ENCODE measurements at places on chromosomes 13 and 19.

DNA sequence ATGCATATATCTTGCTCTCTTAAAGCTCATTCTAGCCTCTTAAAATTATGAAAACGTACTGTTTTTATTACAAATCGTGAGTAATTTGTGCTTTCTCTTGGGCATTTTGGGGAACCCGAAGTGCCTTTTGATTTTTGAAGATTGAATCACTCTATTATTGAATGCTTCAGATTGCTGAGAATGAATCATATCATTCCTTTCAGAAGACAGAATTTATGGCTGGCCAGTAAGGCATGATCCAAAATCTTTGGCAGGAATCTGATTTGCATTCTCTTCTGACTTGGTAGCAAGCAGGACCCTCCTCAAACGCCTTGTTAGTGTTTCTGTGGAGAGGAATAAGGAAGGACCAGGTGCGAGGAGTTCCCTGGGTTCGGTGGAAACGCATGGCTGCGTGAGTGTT, 49.5 kb downstream of the STARD13 start:
- DNase-seq, result no peak

GRCh38 chr13:23671897-23672296, 101.7 kb downstream of the TNFRSF19 start:
- no peak for DNase-seq

DNA sequence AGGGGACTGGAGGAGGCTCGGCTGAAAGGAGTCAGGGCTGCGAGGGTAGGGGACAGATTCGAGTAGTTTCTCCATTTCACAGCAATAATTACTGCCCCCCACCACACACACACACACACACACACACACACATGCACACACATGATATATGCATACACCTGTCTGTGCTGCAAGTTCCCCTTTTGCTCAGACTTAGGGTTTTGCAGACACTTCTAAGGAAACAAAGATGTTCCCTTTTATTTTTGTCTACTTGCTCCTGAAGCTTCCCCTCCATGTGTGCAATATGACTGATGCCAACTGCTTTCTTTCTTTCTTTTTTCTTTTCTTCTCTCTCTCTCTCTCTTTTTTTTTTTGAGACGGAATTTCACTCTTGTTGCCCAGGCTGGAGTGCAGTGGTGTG, 13.4 kb downstream of the MBD3L2B start:
- DNase-seq, result no peak

DNA sequence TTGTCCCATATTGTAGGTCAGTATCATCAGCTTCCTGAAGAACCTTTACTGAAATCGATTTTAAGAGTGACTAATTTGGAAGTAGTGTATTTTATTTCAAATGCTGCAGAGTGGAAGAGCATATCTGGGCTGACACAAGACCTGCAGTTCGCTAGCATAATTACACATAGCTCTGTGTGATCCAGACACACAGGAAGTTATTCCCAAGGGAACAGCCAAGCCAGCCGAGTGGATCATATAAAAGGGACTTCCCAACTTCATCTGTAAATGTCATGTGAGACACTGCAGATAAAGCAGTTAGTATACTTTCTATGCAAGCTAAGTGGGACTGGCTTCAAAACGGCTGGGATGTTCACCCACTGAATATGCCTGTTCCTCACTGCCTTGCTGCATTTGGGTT, 760.4 kb downstream of the SLITRK1 start:
- no peak for DNase-seq

- DNase-seq, result no peak
Measured at GRCh38 chr13:44188257-44188656, 185.4 kb upstream of the SERP2 start.

DNA sequence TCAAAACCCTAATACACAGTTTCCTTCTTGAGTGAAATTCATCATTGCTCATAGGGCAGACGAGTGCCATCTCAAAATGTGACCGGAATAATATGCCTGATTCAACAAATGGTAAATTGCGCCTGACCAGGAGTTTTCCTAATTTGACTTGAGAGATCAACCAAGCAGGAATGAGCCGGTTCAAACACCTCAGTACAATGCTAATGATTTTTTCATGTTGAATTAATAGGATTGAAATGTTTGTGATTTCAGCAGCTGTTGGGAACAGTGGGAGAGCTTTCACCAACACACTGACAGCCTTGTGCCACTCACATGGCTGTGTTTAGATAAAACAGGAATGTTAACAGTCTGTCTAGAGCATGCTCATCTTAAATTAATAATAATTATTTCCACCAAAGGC, 484.8 kb downstream of the PCDH9 start:
- no peak for DNase-seq

DNA sequence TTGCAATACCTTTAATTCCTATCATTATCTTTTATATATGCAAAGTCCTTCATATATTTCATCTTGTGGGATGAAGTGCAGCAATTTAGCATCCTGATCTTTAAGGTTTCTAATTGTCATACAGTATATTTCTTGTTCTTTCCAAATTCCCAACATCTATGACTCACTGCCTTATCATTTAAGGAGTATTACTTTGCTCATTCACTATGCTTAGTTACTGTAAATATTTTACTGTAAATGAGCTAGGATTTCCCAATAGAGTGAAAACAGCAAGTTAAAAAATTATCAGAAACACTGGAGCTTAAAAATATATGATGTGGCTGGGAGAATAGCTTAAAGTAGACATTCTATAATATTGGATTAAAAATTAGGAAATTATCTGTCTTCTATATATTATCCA, 69.9 kb downstream of the SLITRK6 start:
- no peak for DNase-seq

- DNase-seq, result no peak
Measured at GRCh38 chr13:102033386-102033785, 368.5 kb downstream of the FGF14 start.

DNA sequence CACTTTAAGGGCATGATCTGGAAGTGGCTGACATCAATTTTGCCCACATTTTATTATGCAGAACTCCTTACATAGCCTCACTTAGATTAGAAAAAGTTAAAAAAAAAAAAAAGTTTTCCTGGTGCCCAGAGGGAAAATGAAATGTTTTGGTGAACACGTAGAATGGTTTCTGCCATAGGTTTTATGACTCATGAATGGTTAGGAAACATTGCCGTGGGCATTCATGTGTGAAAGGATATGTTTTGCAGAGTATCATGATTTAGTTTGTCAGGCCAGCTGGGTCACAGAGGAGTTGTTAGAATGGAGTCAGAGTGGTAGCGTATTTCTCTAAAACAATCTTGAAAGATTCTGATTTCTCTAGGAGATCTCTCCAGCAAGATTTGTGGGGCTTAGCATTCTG, 133.8 kb downstream of the MRPL57 start:
- no peak for DNase-seq

GRCh38 chr19:591099-591958, 1.6 kb downstream of the HCN2 start:
- DNase-seq, result peak; percentile 87

DNA sequence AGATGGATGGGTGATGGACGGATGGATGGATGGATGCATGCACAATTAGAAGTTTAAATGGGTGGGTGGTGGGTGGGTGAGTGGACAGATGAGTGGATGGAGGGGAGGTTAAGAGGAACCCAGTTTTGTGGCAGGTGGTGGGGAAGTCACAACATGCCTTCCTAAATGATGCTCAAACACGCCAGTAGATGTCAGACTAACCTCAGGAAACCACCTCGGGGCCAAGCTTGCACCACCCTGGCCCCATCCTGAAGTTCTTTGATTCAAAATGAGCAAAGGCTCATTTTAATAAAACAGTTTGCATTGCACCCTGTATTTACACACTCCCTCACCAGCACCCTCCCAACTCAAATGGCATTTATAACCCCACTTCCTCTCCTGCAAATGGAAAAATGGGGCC, 91.4 kb upstream of the CACNA1A start:
- DNase-seq, result peak; percentile 76

GRCh38 chr13:31859571-31859970, 120.2 kb downstream of the RXFP2 start:
- no peak for DNase-seq
